ENCODE measurements at places on chromosomes 5 and 9.

- DNase-seq: no peak
Observed at GRCh38 chr5:180486636-180487149, 7.5 kb upstream of the CNOT6 start.

DNA sequence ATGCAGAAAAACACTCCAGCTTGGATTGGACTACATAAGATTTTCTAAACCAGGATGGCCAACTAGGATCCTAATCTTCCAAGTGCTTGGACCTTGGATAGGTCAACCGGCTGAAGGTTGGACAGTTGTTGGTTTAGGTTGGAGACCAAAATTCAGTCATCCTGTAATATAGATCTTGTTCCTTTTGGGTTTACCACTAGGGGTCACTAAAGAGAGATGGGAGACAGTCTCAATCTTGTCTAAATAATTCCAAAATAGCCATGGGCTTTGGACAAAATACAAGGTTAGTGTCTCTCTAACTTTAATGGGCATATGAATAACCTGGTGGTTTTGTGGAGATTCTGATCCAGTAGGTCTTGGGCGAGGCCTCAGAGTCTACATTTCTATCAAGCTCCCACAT is 148.7 kb upstream of the ERCC6L2 start:
- DNase-seq: no peak

DNA sequence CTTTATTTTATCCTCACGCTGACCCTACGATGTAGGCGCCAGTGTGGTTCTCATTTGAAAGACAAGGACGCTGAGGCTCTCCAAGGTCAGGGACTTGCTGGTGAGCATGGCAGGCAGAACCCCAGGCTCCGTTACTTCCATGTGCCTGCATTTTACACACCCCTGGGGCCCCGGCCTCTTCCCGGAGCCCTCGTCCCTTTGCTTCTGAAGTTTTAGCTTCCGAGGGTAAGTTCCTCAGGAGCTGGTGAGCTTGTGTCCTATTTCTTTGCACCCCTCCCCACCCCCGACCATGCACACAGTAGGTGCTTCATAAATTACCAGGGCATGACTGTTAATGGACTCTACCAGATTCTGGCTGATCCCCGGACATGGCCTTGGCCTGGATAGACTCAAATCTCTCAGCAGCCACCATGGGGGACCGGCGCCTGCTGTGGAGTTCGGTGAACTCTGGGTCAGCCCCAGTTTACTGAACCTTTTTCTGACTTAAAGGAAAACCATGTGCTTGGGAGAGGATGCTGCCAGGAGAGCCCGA is 59.3 kb upstream of the RNU6ATAC start:
- DNase-seq: no peak

DNA sequence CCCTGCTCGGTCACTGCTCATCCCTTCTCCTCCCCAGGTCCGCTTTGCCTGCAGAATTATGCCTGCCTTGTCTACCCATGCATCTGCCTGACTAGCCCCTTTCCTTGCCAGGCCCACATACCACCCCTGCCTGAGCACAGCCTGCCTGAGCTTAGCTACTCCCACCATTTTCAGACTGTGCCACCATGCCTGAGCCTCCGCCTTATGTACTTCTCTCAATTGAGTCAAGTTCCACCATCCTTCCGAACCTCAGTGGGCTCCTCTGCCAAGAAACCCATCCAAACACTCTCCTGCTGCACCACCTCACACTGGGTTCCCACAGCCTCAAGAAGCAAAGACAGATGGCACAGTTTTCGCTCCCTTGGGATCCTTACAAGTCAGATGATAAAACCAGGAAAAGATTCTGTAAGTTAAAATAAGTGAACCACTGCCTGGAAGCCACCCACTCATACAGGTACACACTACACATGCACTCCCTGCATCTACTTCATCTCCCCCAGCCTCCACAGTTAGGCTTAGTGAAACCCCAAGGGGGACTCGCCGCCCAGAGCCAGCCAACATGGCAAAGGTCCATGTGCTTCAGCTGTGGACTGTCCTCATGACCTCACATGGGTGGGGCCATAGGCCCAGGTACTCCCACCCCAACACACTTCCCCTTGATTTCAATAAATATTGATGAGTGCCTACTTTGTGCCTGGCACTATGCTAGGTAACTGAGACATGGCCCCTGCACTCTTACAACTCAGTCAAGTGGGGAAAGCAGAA is 23.1 kb downstream of the P4HA2 start:
- DNase-seq: no peak

- DNase-seq: no peak
Observed at GRCh38 chr9:97855486-97855875, 2.5 kb downstream of the FOXE1 start.

GRCh38 chr5:39224196-39224761 is 4.9 kb upstream of the FYB1 start:
- no peak for DNase-seq

GRCh38 chr9:2321523-2322148 is 300.0 kb upstream of the VLDLR start:
- no peak for DNase-seq

DNA sequence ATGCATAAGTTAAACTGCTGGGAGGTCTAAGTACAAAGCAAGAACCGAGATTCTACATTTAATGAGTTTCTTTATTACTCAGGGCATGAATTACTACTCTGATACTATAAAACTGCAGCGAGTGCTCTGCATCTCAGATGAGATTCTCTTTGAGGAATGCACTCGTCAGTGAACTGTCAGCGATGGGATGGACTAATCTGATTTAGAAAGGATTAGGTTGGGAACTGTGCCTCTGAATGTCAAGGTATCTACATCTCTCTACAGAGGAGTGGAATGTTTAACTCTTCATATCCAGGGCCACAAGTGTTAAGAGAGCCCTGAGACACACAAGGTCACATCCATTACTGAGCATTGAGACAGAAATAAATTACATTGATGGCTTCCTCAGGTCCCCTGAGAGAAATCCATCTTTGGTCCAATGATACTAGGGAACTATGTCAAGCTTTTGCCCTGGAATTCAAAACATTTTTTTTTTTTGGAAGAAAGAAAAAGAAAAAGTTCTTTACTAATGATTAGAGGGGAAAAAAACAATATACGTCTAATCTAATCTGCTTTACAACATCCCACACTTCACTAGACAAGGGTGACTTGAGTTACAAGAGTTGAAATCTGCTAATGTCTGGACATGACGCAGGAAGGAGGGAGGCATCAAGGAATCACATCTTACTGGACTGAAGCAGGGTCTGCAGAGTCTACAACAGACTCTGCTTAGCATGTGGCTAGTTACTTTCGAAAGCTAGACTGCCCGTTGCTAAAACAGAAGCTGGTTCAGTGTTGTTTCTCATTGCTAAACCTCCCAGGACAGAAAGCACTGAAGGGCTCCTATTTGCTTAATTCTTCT is 270.0 kb upstream of the TLE4 start:
- DNase-seq: no peak
